ENCODE measurements at places on chromosomes 6 and 20. TPM values are rescaled to one million over a fixed set of nuclear protein-coding genes. Genes with fewer than 3 reads are reported as not detected.

- no peak for DNase-seq
These were observed 7.8 kb downstream of the RAMACL start for GRCh38 chr6:166578536-166579236.

- peak; percentile 73 for DNase-seq
These were observed 41.3 kb downstream of the SPDEF start for GRCh38 chr6:34514593-34515472.

The PROCR gene
- total RNA-seq, result 103 TPM

The OGFRL1 gene
- 40.5 TPM for total RNA-seq

The OLIG3 gene
- not detected for total RNA-seq

- DNase-seq, result no peak
These were observed 28.8 kb downstream of the DUSP22 start for GRCh38 chr6:321158-321438.

DNA sequence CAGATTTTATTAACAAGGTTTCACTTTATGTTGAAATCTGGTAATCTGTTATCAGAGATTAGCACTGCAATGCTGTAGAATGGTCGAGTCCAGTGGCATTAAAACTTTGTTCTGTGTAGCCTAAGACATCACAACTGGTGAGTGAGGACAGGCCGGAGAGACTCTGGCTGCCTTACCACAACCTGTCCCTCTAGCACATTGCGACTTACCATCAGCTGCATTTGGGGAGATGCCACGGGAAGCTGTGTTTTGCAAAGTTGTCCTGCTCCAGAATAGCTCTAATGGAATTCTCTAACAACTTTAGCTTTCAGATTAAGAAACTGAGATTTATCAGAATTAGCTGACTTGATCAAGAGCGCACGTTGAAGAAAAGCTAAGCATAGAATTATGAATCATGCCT, 493.3 kb downstream of the MAFB start:
- DNase-seq, result no peak

DNA sequence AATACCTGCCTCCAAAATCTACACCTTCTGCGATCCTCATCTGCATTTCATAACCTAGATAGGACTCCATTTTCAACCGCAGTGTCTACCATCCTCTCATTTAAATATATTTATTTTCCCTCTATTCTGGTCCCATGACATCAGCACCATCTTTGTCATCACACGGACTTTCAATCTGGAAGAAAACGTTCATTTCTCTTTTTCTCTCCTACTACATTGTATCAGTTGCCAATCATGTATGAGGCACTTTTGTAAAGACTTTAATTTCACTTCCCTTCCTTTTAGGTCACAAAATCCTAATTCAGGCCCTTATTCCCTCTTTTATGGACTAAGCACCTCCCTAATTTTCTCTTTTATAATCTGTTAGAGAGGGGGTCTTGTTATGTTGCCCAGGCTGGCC, 89.6 kb downstream of the PHACTR1 start:
- DNase-seq, result no peak

GRCh38 chr20:63101781-63102720, 95.3 kb upstream of the BHLHE23 start:
- DNase-seq, result peak; percentile 81

The ASIP gene
- total RNA-seq, result not detected

The ADTRP gene
- 2.3 TPM for total RNA-seq

The MYCT1 gene
- total RNA-seq, result 19.7 TPM

The DAAM2 gene
- total RNA-seq, result 83.8 TPM

Measured in mesenteric fat pad (tissue), 1 donor.